ENCODE measurements at places on chromosomes 4 and X.

- no peak for DNase-seq
These were observed 37.8 kb downstream of the GAB3 start for GRCh38 chrX:154712781-154713740.

DNA sequence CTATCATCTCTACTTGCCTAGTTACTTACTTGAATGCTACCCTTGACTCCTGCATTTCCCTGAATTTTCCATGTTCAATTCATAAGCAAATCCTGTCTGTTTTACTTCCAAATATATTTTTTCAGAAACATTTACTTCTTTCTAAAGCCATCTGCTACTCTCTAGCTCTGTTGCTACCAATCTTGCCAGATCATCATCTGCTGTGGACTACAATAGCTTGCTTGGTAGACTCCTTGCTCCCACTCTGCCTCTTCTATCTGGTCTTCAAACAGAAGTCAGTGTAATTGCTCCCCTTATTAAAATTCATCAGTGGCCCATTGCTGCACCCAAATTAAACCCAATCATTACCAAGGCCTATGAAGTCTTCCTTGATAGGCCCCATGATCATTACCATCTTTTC lies 151.6 kb upstream of the HPGD start:
- DNase-seq: no peak

- peak; percentile 49 for DNase-seq
These were observed 600.6 kb downstream of the ANKRD50 start for GRCh38 chr4:124111922-124112321.

GRCh38 chrX:6225911-6226595 lies 2.6 kb downstream of the NLGN4X start:
- DNase-seq: no peak

GRCh38 chrX:67545893-67546495 lies 2.2 kb downstream of the AR start:
- no peak for DNase-seq

- no peak for DNase-seq
These were observed 180.2 kb upstream of the TET2 start for GRCh38 chr4:104966349-104967033.

- no peak for DNase-seq
These were observed 275.5 kb downstream of the BCOR start for GRCh38 chrX:39822133-39822748.

DNA sequence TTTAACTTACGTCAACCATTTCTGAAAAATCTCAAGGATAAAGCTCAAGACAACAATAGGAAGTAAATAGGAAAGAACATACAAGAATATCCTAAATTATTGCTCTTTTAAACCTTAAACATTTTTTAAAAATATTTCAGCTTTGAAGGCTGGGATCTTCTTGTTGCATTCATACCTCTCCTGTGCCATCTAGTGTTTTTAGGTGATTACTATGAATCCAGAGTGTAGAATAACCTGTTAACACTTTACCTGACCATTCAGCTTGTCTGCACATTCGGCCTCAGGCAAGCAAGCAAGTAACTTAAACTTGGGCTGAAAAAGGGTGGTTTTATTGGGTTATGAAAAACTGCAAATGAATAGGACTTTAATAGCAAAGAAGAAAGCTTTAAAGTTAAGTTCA lies 507.8 kb upstream of the INTU start:
- no peak for DNase-seq

DNA sequence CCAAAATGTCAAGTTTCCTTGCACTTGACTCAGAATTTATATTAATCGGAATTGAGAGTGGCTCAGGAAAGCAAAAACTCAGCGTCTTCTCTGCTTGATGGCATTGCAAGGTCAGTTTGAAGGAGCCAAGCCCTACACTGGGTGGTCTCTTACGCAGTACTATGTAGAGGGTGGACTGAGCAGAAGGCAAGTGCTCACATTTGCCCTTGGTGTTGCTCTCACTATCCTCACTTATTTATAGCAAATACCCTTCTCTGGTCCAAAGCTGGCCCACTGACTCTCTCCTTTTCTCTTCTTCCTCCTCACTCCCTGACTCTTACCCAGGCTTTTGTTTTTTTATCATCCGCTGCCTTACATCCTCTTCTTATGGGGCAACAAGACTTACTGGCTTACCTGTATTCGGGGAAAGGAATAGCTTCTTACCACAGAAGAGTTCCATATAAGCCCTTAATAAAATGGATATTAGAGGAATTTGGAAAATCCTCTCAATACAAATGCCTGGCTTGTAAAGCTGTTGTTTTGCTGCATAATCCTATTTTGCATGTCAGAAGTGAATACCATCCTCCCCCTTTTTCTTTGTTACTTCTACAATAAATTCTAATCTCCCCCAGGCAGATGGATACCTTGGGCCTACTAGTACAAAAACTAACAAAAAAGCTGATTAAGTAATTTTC lies 24.8 kb upstream of the GATB start:
- no peak for DNase-seq

DNA sequence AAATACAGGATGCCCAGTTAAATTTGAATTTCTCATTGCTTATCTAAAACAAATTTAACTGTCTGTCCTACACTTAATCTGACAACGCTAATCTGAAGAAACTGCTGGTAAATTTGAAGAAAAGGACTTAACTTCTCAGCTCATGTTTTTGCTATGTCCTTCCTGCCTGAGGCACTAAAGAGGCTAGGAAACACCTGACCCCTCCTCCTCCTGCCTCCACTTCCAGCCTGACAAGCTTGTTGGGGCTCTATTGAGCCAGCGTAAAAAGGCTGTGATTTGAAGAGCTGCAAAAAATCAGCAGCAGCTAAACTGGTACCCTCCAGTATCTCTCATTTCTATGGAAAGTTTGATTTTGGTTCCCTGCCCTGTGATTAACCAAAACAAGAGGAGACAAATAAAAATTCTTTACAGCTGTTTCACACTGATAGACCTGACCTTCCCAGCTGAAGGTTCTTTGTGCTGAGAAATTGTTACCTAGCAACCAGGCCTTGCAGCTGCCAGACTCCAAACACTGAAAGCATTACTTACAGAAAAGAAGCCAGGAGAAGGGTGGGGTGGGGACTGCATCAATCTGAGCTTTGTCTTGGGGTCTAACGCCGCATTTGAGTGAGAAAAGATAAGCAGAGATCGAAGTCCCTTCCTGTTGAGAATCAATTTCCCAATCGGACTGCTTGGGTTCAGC lies 35.0 kb downstream of the DCX start:
- no peak for DNase-seq

- DNase-seq: no peak
These were observed 15.8 kb downstream of the UBE2K start for GRCh38 chr4:39713691-39714090.

- DNase-seq: no peak
These were observed 586.5 kb upstream of the FTHL17 start for GRCh38 chrX:31658360-31658759.

GRCh38 chr4:141395246-141395830 lies 174.6 kb downstream of the ZNF330 start:
- no peak for DNase-seq

DNA sequence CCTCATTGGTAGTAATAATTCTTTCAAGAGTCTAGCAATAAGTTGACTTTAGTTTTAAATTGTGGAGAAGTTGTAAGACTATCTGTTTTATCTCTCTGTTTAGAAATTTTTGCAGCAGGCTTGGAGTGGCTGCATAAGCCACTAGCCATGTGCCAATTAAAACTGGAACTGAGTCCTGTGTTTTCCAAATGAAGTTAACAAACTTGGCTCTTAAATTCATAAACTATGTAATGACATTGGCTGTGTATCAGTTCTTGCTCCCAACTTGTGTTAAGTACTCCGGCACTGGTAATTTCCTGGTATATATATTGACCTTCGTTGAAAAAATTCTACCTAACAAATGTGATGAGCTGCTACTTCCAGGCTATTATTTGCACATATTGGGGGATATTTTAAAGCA lies 420.4 kb downstream of the GBA3 start:
- no peak for DNase-seq

DNA sequence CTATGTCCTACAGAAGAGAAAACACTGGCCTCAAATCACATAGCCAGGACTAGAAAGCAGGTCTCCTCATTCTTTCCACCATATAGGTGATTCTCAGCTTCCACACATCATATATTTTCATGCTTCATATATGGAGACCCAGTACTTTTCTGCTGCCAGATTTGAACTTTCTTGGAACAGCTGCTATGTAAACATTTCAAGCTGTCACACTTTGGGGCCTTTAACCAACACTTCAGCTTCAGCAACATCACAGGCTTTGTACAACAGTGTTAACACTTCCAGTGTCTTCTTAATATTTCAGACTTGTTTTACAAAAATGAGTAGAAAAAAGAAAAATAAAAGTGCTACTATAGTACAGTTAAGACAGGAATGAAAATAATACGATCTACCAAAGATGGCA lies 12.6 kb downstream of the SH3RF1 start:
- no peak for DNase-seq

DNA sequence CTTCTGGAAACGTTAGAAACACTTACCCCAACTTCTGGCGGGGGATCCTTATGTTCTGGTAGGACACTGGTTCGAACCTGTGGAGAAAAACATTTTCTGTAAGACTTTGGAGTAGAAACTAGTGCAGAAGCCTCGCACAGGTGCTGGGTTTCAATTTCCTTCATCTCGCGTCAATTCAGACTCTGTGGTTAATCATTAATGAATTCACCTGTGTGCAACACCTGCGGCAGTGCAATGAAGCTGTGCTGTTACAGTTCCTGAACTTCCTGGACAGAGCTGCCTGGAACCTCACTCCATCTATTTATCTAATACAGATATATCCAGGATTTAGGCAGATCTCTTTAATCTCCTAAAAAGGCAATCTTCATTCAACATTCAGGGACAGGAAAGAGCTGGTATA lies 531.4 kb downstream of the INPP4B start:
- no peak for DNase-seq

GRCh38 chrX:51151734-51152133 lies 180.9 kb upstream of the NUDT10 start:
- no peak for DNase-seq

DNA sequence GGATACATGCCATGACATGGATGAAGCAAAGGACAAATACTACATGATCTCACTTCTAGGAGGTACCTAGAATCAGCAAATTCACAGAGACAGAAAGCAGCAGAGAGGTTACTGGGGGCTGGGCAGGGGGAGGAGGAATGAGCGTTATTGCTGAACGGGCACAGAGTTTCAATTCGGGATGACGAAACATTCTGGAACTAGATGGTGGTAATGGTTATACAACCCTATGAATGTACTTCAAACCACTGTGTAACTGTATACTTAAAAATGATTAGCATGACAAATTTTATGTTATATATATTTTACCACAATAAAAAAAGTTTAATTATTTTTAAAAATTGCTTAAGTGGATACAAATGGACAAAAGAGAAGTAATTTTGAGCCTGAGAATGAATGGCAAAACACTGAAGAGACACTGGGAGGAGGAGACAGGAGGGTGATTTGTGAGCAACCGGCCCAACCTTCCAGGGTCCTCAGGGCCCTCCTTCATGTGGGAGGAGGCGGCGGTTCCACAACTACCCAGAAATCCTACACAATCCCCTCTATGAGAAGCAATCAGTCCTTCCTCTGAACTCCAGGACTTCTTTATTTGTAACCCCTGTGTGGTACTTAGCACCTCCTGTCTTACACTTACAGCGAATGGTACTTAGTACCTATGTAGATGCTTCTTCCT lies 14.1 kb downstream of the ACSL1 start:
- no peak for DNase-seq

- DNase-seq: no peak
These were observed 6.7 kb upstream of the PRICKLE3 start for GRCh38 chrX:49192722-49193328.

DNA sequence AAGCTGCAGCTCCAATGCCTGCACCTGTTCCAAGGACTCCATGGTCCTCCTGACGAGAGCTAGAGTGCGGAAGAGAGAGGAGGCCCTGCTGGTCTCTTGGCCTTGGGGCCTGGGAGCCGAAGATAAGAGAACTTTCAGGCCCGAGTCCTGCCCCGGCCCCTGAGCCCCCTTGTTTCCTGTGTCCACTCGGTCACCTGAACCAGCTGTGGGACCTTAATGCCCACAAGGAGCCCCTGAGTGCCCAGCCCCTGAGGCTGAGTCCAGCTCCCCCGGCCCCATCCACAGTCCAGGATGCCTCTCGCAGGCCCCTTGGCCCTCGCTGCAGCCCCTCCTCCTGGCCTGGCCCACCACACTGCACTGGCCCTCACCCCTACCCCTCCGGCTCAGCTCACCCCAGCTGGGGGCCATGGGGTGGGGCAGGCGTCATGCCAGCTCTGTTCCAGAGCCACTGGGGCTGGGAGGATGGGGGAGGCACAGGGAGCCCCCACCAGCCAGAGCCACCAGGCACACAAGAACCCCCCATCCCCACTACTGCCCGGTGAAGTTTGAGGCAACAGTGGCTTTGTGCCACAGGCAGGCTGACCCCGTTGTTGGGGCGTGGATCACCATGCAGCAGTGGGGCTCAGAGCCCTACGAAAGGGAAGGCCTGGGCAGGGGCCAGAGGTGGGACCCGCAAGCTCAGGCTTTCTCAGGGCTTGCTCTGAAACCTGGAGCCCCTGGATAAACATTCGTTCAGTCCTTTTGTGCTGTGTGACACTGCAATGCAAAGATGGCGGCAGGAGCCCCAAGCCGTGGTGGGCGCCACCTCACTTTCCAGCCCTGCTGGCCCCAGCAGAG lies 14.1 kb downstream of the NAT8L start:
- DNase-seq: no peak

DNA sequence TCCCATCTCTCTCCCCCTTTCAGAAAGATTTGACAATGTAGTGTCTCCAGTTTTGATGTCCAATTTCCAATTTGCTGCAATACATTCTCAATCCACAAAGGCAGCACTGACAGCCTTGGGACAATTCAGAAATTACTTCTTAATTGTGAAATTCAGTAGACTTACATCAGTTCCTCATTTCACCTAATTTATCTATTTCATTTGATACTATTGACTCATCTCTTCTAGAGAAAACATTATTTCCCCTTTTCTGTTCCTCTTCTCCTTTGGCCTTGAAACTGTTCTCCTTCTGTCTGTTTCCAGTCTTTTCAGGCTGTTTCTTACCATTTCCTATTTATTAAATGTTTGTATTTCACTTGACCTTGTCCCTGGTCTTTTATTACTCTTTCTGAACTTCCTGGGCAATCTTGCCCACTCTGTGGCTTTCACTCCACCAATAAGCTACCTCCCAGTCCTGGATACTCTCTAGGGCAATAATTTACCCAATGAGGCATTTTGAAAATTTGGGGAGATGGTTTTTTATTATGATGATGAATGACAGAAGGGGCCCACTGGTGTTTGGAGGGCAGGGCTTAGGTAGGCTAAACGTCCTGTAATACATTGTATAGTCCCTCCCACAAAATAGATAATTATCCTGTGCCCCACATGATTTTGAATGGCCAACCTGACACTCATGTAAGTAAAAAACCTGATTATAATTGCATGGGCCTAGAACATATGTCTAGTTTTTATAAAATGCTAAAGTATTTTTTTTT lies 498.0 kb upstream of the BOD1L1 start:
- no peak for DNase-seq

DNA sequence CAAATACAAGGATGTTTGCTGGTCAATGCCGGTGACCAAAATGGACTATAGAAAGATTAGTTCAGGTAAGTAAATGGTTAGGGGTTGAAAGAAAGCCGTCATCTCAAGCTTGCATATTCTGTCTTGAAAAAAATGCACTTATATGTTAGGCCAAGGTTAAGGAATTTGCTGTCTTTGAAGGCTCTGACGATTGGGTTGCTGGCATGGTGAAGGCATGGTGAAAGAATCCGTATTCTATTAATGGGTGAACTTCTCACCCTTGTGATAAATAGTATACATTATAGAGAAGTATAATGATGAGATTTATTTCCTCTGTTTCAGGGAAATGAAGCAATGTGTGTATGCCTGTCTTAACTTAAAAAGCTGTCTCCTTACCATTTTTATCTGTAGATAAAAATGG lies 132.6 kb downstream of the ADGRL3 start:
- DNase-seq: no peak
